HT1080 (cell line): ENCODE measurements at places on chromosomes 5 and 9. TPM values are rescaled to one million over a fixed set of nuclear protein-coding genes. Genes with fewer than 3 reads are reported as not detected.

- DNase-seq: peak; percentile 3
Measured at GRCh38 chr5:153267506-153267905, 223.0 kb upstream of the GRIA1 start.

DNA sequence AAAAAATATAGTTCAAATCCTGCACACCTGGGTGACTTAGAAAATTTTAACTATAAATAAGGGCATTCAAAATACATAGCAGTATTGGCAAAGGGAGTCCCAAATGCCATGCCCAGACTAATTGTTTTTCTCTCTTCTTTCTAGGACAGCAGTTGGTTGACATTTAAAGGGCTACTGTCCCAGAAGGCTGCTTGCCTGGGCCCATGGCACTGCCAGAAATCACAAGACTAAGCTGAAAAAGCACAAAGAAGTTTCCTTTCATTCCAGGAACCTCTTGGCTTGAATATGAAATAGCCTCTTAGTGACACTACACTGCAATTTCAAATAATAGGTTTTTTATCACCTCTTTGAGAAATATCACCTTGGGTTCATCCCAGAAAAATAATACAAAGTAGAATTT, 388.9 kb upstream of the TRPC7 start:
- DNase-seq: no peak

CMBL gene
- total RNA-seq: 18.6 and 19.9 TPM in 2 replicates

SLC34A3 gene
- total RNA-seq: not detected in 2 replicates

SPINK13 gene
- total RNA-seq: 0.30 TPM in 1 of 2 replicates, not detected in the other

DNA sequence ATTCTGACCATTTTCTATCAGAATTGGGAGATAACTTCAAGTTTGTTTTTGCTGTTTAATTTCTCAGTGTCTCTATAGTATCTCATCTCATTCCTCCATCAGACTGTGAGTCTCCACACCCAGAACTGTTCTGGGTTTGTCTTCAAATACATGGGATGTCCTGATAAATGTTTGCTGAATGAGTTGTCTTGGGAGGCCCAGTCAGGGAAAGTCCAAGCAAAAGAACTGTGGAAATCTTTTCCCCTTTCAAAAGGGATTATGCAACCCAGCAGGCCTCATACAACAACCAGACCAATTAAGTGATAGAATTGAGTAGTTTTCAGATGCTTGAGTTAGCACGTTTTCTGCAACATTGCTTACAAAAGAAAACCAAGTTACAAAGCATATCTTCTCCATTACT, 324.4 kb downstream of the BRINP1 start:
- DNase-seq: no peak

- DNase-seq: no peak
Measured at GRCh38 chr5:15718421-15719179, 218.6 kb downstream of the FBXL7 start.

GRCh38 chr5:179362355-179362754, 17.1 kb upstream of the ADAMTS2 start:
- DNase-seq: no peak

PTGS1 gene
- total RNA-seq: 0.07 and 0.24 TPM in 2 replicates

ROR2 gene
- 0.03 and 0.29 TPM in 2 replicates for total RNA-seq

DNA sequence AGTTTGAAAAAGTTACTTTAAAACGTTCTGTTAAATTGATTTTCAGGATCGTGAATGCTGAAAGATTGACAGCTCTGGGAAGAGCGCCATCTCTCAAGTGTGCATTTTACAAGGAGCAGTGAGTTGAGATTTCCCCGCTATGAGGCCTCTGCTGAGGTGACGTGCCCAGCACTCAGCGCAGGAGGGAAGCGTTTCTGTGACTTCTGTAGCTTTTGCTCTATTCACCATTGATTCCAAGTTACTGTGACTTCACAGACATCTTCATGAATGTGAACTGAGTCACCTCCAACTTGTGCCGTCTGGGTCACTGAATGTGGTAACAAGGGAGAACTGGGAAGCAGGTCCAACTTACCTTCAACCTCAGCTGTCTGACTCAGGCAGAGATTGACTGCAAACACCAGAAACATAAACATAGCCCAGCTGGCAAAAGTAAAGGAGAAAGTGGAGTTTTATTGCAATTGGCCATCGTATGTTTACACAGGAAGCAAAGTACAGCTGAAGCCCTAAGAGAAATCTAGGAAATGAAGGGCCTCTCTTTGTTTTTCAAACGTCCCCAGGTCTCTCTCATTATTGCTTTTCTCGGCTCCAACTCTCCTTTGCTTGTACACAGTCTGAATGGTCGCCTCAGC, 428.8 kb upstream of the CLINT1 start:
- DNase-seq: peak; percentile 86

ZNF618 gene
- 2.2 and 4.3 TPM in 2 replicates for total RNA-seq

MYOT gene
- total RNA-seq: not detected in 2 replicates

- DNase-seq: no peak
Measured at GRCh38 chr9:116466271-116467235, 220.6 kb upstream of the TRIM32 start.

OLFML2A gene
- total RNA-seq: 0.20 and 0.69 TPM in 2 replicates

DNA sequence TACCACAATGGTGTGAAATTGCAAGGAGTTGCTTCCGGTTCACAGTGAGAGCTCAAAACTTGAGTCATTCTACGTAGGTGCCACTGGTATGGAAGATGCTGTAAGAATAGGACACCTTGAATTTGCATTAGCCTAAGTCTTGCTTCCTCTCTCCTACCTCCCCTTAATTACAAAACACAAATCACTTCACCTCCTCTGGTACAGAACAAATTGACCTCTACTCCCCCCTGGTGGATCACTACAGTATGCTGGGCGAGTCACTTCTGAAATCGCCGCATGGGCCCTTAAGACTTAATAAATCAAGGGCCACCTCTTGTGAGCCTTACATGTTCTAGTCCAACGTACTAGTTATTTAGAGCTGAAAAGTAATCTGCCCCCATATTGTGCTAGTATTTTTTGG, 145.3 kb upstream of the SMARCA2 start:
- DNase-seq: peak; percentile 21

DNA sequence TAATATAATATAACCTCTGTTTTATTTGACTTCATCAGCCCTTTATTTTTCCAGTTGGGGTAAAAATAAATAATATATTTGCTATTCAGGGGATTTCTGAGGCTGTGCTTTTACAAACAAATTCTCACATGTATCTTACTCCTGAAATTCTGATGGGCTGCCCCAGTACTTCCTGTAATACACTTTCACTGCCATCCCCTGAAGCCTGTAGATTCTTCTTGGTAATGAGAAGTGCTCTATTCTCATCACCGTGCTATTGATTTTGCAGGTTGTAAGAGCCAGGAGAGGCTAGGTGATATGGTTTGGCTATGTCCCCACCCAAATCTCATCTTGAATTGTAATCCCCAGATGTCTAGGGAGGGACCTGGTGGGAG, 91.9 kb upstream of the CEP78 start:
- DNase-seq: no peak

DNA sequence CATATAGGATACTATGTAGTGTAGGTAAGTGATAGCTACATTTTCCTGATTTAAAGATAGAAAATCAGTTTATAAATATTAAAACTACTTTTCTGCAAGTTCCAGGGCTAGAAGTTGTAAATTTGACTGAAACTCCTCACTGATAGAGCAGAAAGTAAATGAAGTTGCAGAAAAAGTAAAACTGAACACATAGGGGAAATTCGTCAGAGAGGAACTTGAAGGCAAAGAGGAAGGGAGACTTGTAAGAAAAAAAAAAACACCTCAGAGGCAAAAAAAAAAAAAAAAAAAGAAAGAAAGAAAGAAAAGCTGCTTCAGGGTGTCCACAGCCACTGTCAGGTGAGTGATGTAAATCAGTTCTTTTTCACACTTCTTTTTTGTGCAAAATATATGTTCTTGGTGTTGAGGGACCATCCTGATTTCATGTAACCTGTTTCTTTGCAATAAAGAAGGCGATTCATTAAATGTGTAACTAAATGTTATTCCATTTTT, 336.2 kb upstream of the ZNF462 start:
- no peak for DNase-seq

GRCh38 chr5:119948162-119948561, 318.8 kb downstream of the FAM170A start:
- DNase-seq: no peak

GRCh38 chr9:129962889-129963703, 79.9 kb downstream of the FNBP1 start:
- DNase-seq: peak; percentile 17

DNA sequence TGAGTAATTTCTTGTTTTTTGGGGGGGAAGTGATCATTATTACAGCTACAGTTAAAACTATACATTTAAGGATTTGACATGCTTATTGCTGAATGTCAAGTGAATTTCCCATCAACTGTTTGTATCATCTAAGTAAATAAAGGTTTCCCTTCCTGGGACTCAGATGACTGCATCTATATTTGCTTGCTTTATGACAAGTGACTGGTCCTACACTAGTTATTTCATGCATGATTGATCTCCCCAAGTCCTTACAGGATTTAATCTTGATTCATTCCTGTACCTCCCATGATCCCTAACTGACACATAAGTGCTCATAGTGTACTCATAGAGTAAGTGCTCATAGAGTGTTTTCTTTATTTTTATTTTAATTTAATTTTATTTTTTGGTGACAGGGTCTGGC, 2.8 kb downstream of the TXNDC8 start:
- no peak for DNase-seq

DNA sequence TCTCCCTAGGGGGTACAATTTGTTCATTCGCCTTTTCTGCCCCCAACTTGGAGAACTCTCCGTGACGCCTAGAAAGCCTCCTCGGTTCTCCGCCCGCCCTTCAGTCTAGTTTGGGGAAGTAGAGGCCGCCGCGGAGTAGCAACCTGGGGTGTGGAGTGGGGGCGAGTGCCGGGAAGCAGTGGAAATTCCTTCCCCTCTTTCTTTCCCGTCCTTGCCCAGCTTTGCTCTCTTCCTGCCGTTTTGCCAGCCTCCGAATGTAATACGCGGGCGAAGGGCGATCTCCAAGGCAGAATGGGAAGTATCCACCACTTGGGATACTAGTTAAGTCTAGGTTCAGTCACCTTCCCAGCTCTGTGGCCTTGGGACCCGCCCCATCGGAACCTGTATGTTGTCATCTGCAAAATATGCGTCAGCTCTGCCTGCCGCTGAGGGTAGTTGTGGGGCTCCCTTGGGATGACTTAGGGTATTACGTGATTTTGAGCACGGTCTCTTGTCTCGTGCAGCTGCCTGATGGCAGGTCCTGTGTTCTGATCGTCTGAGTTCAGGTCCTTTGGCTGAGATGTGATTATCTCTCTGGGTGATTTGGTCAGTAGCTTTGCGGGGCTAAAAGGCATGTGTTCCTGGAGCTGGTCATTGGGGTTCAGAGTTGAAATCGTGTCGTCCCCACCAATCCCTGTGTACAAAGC, 724 bp downstream of the PAM start:
- peak; percentile 81 for DNase-seq

ADAMTSL2 gene
- total RNA-seq: not detected in 2 replicates

GRCh38 chr5:1056611-1057484, 48.2 kb downstream of the NKD2 start:
- no peak for DNase-seq

DNA sequence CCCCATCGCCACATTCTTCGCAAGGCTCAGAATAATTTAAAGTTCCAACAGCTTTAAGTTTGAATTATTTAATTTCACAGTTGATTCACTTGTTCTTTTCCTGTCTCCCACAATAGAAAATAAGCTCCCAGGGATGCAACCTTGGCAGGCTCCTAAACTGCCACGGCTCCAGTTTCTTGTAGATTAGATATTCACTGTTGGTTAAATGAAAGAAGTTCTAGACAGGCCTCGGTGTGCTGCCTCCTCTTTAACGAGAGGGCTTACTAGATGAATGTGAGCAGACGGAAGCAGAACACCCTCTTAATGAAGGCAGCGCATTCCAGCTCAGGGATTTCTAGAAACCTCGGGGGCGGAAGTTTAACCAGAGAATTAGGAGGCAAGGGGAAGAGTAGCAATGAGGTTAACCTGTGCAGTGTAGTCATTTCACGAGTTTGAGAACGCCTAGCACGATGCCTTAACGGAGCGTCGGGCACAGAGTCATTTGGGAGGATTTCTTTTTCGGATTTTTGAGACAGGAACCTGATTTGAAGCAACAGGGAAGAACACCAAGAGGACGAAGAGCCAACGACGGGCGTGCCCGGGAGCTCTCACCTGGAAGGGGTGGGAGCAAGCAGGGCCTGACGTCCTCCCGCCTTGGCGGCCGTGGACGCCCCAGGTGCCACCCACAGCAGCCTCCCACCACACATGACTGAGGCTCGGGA, 637 bp upstream of the SMC5 start:
- DNase-seq: no peak

- no peak for DNase-seq
Measured at GRCh38 chr5:91416491-91416890, 33.4 kb upstream of the ARRDC3 start.

DNA sequence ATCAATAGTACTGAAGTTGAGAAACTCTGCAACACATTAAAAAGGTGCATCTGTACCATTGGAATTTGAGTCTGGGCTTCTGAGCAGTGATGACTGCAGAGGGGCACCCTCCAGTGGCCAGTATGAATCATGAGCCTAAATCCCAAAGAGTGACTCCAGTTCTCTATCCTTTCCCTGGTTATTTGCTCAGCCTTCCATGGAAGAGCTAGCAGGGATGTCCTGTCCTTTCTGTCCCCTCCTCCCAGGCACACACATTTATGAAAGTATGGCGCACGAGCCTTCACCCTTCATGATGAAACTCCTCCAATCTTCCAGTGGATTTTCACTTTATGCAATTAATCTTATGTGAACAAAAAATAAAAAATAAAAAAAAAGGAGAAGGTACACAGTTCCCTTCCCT, 81.0 kb downstream of the ESM1 start:
- peak; percentile 48 for DNase-seq

DNA sequence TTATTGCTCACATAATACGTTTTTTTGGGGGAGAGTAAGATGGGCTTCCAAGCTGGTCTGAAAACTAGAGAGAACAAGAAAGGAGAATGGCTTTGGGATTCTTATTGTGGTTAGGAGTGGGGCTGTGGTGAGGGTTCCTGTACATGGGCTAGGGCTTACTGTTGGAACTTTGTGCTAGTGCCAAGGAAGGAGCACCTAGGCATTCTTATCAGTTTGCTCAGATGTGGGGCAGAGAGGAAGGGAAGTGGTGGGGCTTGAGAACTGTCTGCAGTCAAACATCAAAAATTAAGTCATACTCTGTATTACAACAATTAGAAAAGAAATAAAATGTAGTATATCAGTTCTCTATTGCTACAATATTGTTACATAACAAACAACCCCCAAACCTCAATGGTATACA, 4.0 kb upstream of the THBS4 start:
- no peak for DNase-seq

DNA sequence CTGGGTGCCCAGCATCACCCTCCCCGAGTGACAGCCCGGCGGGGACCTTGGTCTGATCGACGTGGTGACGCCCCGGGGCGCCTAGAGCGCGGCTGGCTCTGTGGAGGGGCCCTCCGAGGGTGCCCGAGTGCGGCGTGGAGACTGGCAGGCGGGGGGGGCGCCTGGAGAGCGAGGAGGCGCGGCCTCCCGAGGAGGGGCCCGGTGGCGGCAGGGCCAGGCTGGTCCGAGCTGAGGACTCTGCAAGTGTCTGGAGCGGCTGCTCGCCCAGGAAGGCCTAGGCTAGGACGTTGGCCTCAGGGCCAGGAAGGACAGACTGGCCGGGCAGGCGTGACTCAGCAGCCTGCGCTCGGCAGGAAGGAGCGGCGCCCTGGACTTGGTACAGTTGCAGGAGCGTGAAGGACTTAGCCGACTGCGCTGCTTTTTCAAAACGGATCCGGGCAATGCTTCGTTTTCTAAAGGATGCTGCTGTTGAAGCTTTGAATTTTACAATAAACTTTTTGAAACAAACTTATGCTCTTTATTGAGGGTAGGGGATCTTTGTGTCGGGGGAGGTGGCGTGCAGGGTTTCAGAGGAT, 1.3 kb downstream of the GADD45G start:
- peak; percentile 17 for DNase-seq

- no peak for DNase-seq
Measured at GRCh38 chr5:110179321-110179720, 489.6 kb downstream of the MAN2A1 start.
